Bronchial epithelial cell (primary cell): ENCODE measurements at places on chromosomes 11 and 22. TPM values are rescaled to one million over a fixed set of nuclear protein-coding genes. Genes with fewer than 3 reads are reported as not detected.

DNA sequence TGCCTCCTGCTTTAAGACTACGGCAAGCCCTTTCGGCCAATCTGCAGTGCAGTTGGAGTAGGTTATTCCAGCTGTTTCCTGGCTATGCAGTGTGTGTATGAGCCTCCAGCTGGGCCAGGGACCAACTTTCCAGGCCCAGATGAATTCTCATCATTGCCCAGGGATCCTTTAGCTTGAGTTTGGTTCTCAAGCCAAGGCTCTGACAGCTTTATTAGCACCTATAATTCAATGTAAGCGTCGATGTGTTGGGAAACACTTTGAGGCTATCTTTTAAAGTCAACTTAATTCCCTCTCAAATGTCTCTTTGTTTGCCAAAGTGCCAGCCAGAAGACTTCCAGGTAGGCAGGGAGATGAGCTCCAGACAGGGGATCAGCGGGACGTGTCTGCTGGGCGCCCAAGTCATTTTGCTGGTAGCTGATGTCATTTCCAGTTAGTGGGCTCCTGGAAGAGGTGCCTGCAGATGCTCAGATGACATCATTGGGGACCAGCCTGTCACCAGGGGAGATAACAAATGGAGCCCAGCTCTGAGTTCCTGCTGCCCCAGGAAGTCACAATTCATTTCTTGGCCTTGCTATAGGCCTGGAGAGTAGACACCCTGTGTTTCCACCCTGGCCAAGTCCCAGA lies 520.4 kb downstream of the SOX6 start:
- DNase-seq: no peak

The CSNK1E gene
- total RNA-seq: 146 and 181 TPM in 2 replicates

The MRGPRE gene
- total RNA-seq: not detected in 2 replicates

GRCh38 chr11:87374038-87374807 lies 336.5 kb downstream of the TMEM135 start:
- DNase-seq: no peak

GRCh38 chr22:44741929-44742328 lies 10.4 kb upstream of the ARHGAP8 start:
- no peak for DNase-seq

- DNase-seq: no peak
Observed at GRCh38 chr11:111582163-111582562, 20.1 kb upstream of the SIK2 start.

DNA sequence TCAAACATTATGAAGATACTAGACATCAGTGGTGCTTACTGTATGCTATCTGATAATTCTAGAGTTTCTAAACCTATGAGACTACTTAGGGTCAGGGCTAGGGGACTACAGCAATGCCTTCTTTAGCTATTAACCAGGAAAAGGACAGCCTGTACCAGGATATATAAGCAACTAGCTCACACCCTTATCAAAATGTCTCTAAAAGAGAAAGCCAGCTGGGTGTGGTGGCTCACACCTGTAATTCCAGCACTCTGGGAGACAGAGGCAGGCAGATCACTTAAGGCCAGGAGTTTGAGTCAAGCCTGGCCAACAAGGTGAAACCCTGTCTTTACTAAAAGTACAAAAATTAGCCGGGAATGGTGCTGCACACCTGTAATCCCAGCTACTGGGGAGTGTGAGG lies 55.8 kb downstream of the RAB6A start:
- DNase-seq: no peak

The ISX gene
- not detected in 2 replicates for total RNA-seq

DNA sequence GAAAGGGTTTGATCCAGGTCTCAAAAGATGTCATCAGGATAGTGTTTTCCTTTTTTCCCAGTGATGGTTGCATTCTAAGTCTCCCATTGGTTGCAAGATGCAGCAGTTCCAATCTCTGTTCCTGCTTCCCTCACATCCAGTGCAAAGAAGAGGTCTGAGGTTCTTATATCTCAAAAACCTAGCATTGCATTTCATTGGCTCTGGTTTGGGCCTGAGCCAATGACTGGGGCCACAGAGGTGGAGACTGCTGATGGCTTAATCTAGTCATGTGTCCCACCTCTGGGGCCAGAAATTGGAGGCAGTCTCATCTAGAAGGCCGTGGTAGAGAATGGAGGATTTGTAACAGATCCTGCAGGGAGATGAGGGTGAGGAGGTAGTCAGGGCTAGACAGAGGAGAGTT lies 13.2 kb upstream of the MICAL2 start:
- DNase-seq: no peak
